Right ventricle myocardium superior (tissue), 1 donor: ENCODE measurements at places on chromosomes 12 and 14.

GRCh38 chr12:54282949-54283593 lies 2.5 kb downstream of the HNRNPA1 start:
- no peak for DNase-seq

DNA sequence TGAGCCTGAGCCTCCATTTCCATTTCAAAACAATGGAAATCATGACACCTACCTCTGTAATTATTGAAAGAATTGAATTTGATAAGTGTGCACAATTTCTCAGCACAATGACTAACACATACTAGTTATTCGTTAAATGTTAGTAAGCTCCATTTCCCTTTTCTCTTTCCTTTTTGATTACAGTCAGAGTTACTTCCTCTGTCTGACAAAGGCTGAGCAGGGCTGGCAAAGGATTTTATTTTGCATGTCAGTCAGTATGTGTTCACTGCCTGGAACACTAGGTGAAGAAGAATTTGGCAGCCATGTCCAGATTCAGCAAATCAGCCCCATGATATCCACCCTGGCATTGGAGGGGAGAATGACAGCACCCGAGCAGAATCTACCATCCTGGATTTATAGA lies 12.2 kb upstream of the RHOJ start:
- no peak for DNase-seq

GRCh38 chr12:42201063-42201462 lies 37.0 kb downstream of the YAF2 start:
- no peak for DNase-seq

- DNase-seq: no peak
Observed at GRCh38 chr14:74472601-74473000, 20.5 kb downstream of the NPC2 start.

GRCh38 chr14:59018978-59019377 lies 169.5 kb upstream of the DAAM1 start:
- DNase-seq: no peak

DNA sequence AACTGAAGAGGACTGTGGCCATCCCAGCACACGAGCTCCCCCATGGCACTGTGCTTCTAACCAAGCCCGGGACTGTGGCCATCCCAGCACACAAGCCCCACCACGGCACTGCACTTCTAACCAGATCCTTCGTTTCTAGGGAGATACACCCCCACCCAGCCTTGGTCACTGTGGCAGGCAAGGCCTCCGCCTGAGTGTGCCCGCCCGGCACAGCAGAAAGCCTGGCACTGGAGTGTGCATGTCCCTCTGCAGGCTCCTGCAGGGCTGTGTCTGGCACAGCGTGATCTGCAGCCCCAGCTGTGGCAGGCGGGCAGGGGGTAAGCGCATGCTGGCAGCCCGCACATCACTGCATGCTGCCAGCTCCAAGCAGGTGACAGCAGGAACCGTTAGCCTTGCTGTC lies 49.8 kb downstream of the CCDC85C start:
- peak; percentile 67 for DNase-seq

GRCh38 chr12:123278101-123278627 lies 6.5 kb upstream of the CDK2AP1 start:
- no peak for DNase-seq

- DNase-seq: no peak
Observed at GRCh38 chr12:27896419-27896990, 76.0 kb downstream of the PTHLH start.

GRCh38 chr12:75711271-75711670 lies 199.9 kb upstream of the KRR1 start:
- no peak for DNase-seq

DNA sequence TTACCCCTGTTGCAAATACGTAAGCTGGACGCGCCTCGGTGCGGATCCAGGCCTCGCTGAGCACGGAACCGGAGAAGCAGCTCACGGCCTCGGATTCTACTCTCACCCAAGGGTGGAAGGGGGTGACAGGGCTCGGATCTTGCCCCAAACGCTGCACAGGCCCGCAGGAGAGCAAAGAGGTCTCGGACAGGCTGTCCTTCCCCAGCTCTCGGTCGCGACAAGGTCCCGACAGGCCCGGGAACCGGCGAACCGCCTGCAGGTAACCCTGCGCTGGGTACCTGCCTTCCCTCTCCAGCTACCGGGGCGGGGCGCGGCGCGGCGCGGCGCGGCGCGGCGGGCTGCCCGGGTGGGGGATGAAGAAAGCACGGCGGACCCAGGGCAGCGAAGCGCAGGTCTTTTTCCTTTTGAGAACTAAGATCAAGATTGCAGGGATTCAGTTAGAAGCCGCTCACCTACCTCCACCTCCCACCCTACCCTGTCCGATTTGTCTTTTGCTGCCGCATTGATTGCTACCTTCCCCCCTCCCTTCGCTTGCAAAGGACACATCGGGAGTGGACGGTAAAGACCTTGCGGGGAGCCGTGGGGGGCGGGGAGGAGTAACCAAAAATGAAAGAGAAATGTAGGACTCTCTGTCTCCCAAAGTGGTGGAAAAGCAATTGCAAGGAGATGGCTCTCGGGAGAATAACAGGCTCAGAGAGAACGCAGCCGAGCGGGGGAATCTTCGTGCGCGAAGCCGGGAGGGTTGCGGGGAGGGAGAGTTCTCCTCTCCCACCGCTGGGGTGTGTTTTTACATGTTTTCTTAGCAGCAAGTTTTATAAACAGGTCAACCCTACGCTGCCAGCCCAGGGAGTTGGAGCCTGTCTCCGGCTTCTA lies 8.4 kb upstream of the TBX3 start:
- DNase-seq: no peak

DNA sequence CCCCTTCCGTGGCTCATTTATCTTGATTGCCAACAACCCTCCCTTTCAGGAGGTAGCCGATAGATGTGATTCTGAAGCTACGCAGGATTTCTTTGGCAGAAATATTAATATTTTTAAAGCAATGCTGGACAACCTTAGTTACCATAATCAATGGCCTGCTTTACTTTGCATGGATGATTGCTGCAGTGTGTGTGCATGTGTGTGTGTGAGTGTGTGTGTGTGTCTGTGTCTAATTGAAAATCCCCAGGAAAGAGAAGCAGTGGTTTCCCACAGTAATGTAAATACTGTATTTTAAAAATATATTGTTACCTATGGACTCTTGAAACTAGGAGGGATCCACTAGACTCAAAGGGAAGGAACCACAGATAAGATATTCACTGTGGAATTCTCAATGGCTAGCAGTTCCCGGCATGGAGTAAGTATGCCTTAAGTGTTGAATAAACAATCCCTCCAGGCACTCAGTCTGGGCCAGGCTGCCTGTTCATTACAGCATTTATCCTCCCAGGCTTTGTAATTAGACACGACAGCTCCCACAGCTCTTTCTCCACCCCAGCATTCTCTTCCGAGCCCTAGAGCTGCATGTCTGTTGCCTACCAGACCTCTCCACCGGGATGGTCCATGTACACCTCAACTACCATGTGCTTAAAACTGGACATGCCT lies 22.5 kb upstream of the C14orf132 start:
- DNase-seq: no peak

DNA sequence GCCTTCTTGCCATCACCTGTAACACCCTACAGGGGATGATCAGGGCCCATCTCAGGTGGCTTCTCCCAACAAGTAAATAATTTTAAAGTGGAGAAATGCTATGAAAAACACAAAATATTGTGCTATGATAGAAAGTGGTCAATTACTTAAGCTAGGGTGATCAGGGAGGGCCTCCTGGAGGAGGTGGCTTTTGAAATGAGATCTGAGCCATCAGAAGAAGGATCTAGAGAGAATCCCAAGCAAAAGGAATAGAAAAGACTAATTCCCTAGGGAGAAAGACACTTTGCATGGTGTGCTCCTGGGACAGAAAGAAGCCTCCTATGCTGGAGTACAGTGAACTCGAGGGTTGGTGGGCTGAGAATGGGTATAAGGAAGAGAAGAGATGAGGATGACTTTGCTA lies 7.5 kb upstream of the C14orf132 start:
- no peak for DNase-seq

- DNase-seq: no peak
Observed at GRCh38 chr12:52279422-52280318, 5.2 kb downstream of the KRT86 start.

DNA sequence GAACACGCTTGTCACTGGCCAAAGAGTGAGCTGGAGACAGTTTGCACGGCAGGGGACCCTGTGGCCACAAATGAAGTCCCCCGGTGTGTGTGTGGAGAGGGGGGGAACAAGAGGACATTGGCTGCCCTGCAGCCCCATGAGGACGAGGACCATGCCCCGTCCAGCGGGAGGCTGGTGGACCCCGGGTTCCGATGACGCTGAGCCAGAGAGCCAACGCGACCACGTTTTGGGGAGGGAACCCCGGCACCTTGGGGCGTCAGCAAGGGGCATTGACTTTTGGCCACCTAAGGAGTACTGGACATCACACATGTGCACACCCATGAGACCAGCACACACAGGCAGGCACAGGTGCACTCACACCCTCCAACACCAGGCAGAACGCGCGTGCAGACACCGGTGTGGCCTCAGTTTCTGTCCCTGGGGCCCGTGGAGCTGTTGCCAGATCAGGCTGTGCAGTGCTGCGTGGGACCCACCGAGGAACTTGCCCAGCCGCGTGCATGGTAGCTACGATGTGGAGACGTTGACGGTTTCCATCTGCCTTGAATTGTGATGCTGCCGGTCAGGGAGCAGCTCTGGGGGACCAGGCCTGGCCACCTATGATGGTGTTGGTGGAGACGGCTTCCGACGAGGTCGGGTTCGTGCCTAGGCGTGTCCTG lies 26.5 kb downstream of the NOC4L start:
- peak; percentile 20 for DNase-seq

- peak; percentile 75 for DNase-seq
Observed at GRCh38 chr14:70045844-70046535, 142.8 kb downstream of the SLC8A3 start.

- DNase-seq: no peak
Observed at GRCh38 chr12:810671-811415, 58.5 kb downstream of the WNK1 start.

DNA sequence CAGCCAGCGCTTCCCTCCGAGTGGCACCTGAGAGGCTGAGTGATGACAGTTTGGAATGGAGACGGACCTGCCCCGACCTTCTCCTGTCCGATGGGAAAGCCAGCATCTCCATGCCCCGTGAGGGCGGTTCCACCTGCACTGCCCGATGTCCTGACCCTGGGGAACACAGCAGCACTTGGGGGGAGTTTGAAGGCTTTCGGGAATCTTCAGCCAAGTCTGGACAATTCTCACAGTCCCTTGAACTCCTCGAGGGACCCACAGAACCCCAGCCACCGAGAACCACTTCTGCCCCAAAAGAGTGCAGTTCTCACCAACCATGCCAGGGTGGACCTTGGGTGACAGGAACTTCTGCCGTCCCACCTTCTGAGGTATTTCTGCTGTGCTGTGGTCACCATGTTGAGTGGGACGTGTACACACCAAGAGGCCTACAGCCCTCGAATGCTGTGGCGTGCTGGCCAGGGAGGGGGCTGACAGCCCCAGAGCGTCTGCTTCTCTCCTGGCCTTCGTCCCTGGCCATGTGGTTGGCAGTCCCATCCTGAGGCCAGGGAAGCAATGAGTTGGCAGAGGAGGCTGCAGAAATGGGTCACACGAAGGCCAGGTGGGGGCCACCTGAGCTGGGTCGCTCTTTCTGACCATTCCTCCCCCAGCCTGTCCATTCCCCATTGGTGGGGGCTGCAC lies 1.0 kb downstream of the CLBA1 start:
- peak; percentile 44 for DNase-seq

DNA sequence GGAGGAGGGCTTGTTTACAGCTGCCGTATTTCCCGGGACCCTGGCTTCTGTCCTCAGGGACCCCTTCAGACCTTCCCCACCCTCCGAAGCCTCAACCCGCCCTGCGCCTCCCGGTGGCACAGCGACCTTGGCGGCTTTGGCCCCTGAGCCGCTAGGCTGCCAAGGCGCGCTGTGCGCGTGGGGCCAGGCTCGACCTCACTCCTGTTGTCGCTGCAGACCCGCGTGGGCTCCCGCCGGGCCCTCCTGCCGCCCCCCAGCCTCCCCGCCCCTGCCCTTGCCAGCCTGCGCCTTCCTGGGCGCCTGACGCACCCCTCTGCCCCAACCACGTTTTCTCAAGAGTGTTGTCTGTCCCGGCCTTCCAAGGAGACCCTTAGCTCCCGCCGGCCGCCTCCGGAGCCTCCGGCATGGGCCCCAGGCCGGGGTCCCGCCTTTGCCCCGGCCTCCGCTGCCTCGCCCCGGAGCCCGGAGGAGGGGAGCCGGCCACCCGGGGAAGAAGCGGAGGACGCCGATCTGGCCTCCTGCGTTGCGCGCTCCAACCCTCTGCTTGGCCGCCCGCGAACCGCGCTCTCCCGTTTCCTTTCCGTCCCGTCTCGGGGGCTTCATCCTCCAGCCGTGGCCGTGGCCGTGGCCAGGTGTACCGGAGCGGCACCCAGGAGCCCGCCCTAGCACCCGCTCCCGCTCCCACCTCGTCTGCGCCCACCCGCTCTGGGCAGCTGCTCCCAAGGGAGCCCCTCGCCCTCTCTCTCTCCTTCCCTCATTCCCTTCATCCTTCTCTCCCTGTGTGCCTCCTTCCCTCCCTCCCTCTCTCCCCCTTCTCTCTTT lies 19.9 kb downstream of the PPP2R5C start:
- DNase-seq: peak; percentile 50

DNA sequence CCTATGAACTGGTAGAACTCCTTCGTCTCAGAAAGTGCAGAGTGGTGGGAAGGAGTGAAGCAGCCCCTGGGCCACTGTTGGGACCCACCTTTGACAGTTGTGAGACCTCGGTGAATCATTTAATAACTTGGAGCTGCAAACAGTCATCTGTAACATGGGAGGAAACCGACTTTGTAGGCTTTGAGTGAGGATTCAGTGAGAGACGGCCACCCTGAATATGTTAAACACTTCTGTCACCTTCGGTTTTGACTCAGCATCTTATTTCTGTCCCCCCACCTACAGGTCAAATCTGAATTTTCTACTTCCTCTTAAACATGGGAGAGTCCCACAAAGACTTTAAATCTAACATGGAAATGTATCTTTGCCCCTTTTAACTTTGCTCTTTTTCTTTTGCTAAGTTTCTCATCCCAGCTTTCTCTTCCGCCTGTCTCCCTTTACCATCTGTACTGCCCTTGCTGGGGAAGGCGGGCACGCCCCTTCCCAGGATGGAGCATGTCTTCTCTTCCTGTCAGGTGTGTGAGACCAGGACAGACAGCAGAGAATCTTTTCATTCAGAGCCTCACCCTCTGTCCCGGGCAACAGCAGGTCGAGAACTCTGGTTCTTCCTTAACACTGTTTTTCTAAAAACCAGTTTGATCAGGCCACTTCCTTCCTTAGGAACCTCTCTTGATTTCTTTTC lies 37.1 kb downstream of the ZC3H14 start:
- no peak for DNase-seq
